ENCODE measurements at places on chromosomes 7 and 10.

- DNase-seq, result no peak
These were observed 37.7 kb downstream of the CAMK2B start for GRCh38 chr7:44287488-44288380.

DNA sequence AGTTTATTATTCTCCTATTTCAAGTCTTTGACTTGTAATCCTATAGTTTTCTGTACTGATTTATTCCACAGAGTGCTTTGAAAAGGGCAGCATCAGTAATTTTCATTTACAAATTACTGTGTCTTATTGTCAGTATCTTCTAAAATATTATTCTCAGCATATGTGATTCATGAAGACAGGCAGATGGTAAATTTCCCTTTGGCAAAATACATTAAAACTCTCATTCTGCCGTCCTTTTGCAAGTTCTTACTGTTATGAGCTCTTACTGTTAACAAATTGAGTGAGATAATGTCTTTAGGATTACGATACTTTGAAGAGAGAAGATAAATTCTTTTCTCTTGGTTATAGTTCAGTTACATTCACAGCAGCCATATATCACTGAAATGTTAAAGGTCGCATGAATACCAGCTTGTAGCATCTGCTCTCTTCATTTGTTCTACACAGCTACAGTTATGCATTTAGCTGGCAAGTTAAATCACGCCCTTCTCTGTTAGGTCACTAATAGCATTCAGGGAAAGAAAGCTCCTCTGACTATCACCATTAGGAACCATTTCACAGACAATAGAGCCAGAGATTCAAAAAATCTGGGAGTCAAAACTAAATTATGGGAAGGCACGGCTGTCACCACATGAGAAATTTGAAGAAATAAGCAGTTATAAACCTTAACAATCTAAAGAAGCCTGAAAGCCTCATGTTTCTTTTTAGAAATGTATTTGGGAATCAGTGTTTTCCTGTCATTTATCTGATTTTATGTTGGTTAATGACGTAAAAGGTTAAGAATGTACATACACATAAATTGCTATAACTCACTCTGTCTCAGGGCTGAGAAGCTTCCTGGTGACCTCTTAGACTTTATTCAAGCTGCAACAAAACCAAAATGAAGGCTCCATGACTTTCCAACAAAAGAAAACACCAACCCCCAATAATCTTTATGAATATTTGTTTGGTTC lies 109.6 kb upstream of the SP4 start:
- no peak for DNase-seq

- DNase-seq, result no peak
These were observed 127.0 kb downstream of the RELN start for GRCh38 chr7:103862302-103863035.

GRCh38 chr10:125983161-125983560 lies 86.8 kb downstream of the FANK1 start:
- DNase-seq, result no peak

GRCh38 chr10:71819441-71819861 lies 31.6 kb downstream of the PSAP start:
- no peak for DNase-seq

DNA sequence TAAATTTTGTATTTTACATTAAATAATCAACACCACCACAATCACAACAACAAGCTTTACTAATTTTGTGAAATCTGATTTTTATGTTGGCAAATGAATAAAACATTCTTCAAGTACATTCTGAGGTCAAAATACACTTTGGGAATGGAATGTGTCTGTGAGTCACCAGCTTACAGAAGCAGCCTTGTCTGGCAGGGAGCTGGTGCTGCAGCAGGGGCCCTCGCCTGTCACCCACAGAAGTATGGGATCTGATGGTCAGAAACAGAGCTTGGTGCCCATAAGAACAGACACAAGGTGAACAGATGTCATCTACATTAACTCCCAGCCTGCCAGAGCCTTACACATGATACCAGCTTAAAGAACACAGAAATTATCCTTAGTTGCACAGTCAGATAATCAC lies 496.9 kb downstream of the CCSER2 start:
- DNase-seq, result no peak

GRCh38 chr10:131936736-131937135 lies 35.9 kb downstream of the PPP2R2D start:
- DNase-seq, result no peak
